Activated naive CD4-positive, alpha-beta T cell (primary cell): ENCODE measurements at places on chromosomes 7 and 10.
A peak's percentile ranks its signal among the peaks of the same experiment; 100 is the strongest.

GRCh38 chr7:90736968-90737939, 141.1 kb downstream of the CDK14 start:
- no peak for DNase-seq

- DNase-seq: no peak
These were observed 310.0 kb downstream of the PPP1R3A start for GRCh38 chr7:113608782-113609181.

GRCh38 chr7:51040787-51041186, 258.1 kb upstream of the GRB10 start:
- no peak for DNase-seq

DNA sequence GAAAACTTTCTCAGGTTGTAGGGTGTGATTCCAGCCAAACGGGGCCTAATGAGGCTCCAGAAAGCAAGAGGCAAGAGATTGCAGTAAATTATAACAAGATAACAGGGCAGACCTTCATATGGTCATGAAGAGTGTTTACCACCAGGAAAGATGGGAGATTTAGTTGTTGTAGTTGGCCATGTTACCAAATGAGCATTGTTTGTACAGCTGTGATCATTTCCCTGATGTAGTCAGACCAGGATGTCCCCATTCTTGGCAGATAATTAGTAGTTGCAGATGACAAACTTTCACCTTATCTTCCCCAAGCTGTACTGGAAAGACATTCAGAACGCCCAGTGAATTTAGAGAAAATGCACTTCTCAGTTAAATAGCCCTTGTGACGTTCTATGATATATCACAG, 630.8 kb downstream of the ANKRD7 start:
- DNase-seq: no peak

DNA sequence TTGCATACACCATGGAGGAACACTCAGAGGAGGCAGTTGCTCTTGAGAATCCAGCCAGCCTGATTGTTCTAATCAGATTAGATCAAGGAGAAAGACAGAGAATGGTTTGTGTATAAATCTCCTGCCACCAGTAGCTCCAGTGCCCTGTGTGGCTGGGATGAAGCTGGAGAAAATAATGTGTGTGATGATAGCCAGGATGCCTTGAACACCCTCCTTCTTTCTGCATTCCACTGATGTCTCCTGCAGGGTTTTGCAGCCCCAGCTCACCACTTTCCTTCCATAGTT, 614.7 kb upstream of the FOXK1 start:
- DNase-seq: no peak

- DNase-seq: no peak
These were observed 273.3 kb upstream of the LRGUK start for GRCh38 chr7:133853706-133854276.

- peak; percentile 62 for DNase-seq
These were observed 142.4 kb downstream of the SH3PXD2A start for GRCh38 chr10:103712898-103713498.

GRCh38 chr10:63236113-63236935, 103.2 kb downstream of the NRBF2 start:
- DNase-seq: no peak

DNA sequence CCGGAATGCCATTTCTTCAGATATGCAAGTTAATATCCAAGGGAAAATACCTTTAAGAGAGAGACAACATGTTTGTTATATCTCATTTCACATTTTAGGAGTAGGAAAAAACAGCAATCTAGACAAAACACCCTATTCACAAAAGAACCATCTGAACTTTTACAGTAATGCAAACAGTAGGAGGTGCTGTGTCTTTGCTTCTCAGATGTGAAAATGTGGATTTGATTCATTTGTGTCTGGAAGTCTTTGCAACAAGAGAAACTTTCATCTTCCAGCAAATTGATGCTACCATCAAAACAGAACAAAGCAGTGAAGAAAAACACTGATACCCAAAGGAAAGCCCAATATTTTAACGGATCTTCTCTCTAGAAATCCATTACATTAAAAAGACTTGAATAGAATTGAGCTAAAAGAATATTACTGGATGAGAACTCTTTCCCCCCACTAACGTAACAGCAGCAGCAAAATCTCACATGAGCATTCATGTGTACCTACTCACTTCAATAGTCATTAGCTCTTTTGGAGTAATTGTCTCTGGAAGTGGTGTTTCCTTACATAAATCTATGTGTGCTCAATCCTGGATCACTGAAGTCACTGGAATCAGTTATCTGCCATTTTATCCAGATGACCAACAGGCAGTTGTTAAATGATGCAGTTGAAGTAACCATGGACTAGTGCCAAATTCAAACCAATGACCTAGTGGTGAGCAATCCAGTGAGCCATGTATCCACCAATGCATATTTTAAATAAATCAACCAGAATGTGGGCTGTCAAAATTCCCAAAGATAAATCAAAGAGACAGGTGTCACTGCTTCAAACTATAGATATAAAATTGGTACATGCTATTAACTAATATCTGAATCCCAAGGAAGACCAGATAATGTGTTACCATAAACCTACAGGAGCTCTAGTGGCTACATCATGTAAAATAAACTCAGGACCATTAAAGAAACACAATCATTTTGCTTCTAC, 1.8 kb downstream of the SEMA3C start:
- DNase-seq: no peak

DNA sequence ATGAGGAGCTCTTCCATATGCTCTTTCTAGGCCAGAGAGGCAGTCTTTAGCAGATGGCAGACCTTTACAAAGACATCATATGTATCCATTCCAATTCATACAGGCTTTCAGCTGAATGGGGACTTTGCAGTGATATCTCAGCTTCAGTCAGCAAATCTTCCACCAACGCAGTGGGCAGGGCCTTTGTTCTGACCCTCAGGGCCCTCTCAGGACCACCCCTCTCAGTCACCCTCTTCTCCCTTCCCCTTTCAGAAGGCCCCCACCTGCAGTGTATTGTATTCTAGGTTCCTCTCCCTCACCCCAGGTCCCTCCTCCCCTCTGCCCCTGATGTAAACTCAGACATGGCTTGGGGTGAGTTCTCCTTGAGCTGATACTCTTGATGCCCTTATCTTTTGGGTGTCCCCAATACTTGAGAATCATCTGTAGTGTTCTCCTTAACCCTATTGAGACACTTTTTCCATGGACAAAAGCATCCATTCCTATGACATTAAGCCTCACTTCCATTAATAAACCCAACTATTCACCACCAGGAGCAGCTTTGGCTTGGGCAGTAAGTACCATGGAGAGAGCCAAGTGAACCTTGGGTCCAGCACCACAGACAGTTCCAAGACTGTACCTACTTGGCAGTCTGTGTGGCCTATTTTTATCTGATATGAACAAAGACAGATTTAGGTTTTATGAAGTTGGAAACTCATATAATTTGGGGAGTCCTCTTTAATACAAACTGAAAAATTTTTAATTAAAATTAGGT, 62.7 kb downstream of the ADCYAP1R1 start:
- no peak for DNase-seq

DNA sequence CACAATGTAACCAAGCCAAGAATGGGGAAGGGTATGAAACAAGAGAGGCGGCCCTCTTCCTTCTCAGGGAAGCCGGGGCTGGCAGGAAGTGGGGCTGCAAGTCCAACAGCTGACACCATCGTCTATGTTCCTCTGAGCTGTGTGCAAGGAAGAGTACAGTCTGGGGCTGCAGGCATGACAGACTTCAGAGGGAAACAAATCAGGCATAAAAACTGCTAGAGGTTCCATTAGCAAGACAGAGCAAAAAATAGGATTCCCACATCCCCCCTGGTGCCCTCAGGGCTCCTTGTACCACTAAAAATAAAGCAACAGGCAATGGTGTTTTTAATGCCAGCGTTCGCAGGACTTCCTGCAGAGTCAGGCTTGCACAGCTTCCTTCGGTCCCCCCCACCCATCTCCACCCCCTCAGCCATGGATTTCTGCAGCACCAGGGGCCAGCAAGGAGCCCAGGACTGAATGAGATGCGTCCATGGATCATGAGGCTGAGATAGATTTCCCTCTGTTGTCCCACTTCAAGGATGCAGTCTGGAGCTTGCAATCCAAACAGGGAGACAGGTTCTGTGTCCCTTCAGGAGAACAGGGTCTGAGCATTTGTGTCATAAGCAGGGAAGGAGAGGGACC, 34.6 kb downstream of the KCNMA1 start:
- DNase-seq: no peak

DNA sequence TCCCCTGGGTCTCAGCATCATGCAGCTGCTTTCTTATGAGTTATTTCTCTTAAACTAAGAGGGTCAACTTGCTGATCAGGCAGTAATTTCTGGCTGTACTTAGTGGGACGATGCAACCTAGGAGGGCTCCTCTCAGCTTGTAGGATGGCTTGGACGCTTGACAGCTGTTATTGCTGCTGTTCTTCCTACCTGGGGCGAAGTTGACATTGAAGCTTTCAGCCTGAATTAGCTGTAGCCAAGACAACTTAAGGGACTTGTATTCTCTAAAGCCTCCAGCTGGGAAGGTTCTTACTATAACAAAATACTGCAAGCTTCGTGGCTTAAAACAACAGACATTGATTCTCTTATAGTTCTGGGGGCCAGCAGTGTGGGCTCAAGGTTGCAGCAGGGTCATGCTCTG, 224.9 kb downstream of the ACTR3B start:
- no peak for DNase-seq

GRCh38 chr10:103585011-103585405, 91.5 kb downstream of the NEURL1 start:
- no peak for DNase-seq
